Fibroblast of lung (primary cell): ENCODE measurements at places on chromosomes 7 and 10. TPM values are rescaled to one million over a fixed set of nuclear protein-coding genes. Genes with fewer than 3 reads are reported as not detected.

PARD3 gene
- 24.0 and 26.8 TPM in 2 replicates for polyA plus RNA-seq

- DNase-seq, result peak; percentile 55
Measured at GRCh38 chr10:63767138-63767801, 246.1 kb downstream of the REEP3 start.

NUTM2E gene
- polyA plus RNA-seq, result 0.01 TPM in 1 of 2 replicates, not detected in the other

DNA sequence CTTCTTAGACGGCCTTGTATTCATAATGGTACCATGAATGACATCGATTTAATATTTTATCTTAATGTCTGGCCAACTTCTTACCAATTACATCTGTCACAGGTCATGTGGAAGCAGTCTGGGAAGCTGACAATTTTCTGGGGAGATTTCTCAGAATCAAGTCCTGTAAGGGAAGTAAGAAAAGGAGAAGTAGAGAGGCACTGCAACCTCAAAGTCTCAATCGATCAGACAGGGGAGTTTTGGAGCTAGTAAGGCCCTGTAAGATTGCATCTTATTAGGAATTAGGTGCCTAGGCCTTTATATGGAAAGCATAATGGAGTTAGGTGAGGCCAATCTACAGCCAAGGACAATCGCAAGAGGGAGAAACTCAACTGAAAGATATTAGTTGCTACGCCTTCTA lies 694.6 kb upstream of the SORCS1 start:
- DNase-seq, result no peak

DNA sequence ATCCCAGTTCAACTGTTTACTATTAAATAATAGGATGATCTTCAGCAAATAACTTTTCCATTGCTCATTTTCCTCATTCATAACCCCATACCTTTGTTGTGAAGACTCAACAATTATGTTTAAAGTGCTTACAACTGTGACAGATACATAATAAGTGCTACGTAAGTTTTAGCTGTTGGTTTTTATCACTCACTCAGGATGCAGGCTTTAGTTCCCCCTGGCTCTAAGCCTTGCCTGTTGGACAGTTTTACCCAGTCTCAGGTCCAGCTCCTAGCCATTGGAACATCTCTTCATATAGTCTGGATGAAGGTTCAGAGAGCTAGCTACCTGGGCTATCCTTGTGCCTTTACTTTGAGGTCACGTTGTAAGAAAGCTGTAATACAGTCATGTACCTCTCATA lies 353.2 kb downstream of the CRPPA start:
- no peak for DNase-seq

DNA sequence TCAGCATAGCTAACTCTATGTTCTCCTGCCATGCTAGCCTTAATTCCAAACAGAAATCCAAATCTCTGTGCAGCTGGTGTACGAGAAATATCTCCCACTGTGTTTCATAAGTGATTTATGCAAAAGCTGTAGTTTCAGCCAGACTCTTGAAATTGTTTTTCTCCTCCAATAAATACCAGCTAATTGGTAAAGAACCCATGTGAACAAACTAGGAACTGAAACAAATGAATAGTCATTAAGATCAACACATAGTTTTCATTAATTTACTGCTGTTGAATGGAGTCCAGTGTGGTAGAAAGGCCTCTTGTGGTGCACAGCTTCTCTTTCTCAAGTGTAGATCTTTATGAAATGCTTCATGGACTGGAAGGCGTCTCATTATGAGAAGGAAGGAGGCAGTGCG lies 18.4 kb downstream of the PPP1R17 start:
- DNase-seq, result no peak

GRCh38 chr10:128054163-128054970 lies 71.9 kb downstream of the MKI67 start:
- no peak for DNase-seq

FBXL13 gene
- polyA plus RNA-seq, result 0.41 and 0.61 TPM in 2 replicates

DNA sequence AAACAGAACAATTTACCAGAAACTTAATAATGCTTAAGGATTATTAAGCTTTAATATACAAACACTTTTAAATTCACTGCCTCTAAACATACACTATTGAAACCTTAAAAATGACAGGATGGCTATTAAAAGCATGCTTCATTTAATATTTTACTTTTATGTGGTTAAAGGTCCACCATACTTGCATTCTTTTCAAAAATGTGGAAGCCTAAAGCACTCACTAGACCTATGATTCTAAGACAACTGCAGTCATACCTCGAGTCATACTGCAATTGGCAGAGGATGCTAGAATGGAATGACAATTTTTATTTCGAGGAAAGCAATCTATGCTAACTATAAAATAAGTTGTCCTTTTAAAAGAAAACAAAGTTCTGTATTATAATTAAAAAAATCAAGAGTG lies 85.3 kb downstream of the PIP4K2A start:
- DNase-seq, result no peak

GDF2 gene
- polyA plus RNA-seq, result not detected in 2 replicates

DNA sequence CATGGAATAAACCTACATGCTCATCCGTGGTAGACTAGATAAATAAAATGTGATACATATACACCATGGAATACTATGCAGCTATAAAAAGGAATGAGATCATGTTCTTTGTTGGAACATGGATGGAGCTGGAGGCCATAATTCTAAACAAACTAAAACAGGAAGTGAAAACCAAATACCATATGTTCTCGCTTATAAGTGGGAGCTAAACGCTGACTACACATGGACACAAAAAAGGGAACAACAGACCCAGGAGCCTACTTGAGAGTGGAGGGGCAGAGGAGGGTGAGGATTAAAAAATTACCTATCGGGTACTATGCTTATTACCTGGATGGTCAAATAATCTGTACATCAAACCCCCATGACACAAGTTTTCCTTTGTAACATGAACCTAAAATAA lies 68.7 kb upstream of the SEC61G start:
- no peak for DNase-seq

DNA sequence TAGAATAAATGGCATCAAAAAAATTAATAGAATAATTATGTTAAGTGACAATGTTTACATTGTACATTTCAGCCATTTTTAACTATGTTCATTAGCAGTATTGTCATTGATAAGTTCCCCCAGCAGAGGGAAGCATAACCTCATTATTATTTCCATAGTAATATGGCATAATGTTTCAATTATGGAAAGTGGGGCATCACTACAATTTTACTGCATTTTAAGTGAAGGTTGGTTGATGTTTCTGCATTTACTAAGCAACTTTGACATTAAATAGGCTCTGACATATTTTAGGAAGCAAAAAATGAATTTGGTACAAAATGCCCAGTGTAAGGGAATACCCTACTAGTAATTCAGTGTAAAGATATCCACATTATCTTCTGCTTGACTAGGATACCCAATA lies 218.3 kb downstream of the SEMA3A start:
- peak; percentile 67 for DNase-seq

- DNase-seq, result no peak
Measured at GRCh38 chr10:112467541-112468075, 20.6 kb downstream of the VTI1A start.
